Cardiac fibroblast (primary cell): ENCODE measurements at places on chromosomes 13 and 19.
A peak's percentile ranks its signal among the peaks of the same experiment; 100 is the strongest.

GRCh38 chr19:48154003-48154402 is 16.1 kb downstream of the LIG1 start:
- peak; percentile 13 for DNase-seq

- no peak for DNase-seq
These were observed 1.9 kb upstream of the RASA3 start for GRCh38 chr13:114134111-114134943.

- no peak for DNase-seq
These were observed 120.7 kb upstream of the VSTM2B start for GRCh38 chr19:29404951-29405727.

DNA sequence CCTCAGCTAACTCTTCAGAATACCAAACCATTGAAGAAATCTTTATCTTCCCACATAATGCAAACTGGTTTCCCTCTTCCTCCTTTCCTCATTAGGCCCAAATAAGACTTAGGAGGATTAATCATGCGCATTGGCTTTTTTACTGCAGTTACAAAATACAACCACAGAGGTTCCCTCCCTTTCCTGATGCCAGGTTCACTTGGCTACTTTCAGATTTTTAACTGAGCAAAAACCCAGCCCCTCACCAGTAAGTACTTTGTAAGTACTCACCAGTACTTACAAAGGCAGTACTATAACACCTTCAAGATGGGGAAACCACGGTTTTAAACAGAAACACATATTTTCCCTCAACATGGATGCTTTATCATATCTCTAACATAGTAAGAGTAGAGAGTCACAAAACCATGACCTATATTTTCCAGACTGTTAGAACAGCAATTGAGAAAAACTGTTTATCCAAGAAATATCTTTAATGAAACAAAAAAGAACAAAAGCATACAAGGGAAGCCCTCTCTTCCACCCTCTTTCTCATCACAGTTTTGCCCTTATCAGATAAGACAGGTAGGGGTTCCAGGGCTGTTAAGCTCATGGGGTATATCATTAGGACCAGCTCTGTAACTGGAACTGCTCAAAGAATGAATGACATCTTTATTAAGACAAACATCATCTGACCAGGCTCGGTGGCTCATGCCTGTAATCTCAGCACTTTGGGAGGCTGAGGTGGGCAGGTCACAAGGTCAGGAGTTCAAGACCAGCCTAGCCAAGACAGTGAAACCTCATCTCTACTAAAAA is 12.7 kb downstream of the FOXO1 start:
- DNase-seq: peak; percentile 31

DNA sequence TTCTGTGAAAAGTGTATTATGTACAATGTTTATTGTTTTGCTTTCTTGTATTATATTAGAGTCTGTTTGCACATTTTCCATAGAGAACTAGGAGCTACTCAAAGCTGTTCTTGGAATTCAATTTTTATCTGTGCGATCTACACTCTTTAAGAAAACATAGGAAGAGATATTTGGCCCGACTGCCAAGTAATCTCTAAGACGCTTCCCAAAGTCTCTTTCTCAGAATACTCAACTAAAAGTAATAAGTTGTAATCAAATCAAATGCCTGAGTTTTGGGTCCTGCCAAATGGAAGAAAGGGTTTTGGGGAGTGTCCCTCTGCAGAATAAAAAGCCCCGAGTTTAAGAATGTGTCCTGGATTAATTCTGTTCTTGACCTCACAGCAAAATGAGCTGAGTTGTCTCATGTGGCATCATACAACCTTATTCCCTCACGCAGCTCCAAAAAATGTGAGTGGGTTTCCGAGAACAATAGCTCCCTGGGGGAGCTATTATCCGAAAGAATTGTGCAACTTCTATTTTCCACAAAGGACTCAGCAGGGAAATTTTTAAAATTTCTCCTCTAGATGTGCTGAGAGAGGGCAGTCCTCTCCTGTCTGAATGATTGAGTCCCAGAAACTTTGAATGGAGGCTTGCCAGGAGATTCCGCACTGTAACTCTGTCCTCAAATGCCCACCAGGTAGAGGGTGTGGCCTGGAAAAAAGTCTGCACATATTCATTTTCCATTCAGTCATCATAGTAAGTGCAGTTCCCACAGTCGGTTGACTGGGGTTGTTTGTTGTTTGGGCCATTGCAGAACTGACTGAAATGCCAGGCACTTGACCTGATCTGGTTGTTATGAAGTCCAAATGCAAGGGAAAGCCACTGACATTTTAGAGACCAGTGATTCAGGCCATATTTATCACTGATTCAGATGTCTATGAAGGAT is 280.0 kb upstream of the SOX21 start:
- DNase-seq: peak; percentile 87

- no peak for DNase-seq
These were observed 14.4 kb downstream of the PAK4 start for GRCh38 chr19:39139971-39140453.

- DNase-seq: peak; percentile 29
These were observed 535 bp downstream of the COL5A3 start for GRCh38 chr19:10009714-10010224.

DNA sequence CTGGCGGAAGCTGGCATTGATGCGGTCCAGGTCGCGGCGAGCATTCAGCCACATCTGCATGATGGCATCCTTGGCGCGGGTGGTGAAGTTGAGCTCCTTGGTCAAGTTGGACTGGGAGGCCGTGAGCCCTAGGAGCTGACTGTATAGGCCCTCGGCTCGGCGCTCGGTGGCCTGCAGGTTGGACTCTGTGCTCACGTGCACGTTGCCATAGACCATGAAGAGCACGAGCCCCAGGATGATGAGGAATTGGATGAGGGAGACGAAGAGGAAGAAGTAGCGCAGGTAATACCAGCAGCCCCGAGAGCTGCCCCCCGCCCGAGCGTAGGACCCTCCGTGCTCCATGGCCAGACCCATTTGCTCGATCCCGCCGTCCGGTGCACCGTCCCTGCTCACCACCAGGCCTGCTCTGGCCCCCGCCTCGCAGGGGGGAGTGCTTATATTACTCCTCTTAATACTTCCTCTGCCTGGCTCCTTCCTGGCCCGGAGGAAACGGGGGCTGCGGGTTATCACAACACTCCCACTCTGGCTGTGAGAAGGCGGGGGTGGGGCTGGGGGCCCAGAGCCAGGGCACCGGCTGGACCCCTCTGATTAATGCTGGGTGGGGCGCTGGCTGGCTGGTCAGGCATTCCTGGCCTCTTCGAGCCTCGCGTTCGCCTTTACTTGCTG is at the start of gene PLVAP:
Gene PLVAP, minus strand, starts transcription at position 408 of the 666 bp plus-strand sequence. Its CDS starts 54 bp downstream, at position 354.
- no peak for DNase-seq

- DNase-seq: peak; percentile 79
These were observed 11.3 kb downstream of the GTPBP3 start for GRCh38 chr19:17348700-17349099.

DNA sequence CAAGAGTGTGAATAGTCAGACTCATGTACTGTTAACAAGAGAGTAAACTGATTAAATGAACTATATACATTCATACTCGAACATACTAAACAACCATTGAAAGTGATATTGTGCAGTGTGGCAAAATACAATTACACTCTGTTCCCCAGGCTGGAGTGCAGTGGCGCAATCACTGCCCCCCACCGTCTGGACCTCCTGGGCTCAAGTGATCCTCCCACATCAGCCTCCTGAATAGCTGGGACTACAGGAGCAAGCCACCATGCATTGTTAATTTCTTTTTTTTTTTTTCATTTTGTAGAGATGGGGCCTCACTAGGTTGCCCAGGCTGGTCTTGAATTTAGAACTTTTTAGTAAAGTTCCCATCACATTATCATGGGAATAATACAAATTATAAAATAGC is 77.3 kb upstream of the LSM14A start:
- no peak for DNase-seq

DNA sequence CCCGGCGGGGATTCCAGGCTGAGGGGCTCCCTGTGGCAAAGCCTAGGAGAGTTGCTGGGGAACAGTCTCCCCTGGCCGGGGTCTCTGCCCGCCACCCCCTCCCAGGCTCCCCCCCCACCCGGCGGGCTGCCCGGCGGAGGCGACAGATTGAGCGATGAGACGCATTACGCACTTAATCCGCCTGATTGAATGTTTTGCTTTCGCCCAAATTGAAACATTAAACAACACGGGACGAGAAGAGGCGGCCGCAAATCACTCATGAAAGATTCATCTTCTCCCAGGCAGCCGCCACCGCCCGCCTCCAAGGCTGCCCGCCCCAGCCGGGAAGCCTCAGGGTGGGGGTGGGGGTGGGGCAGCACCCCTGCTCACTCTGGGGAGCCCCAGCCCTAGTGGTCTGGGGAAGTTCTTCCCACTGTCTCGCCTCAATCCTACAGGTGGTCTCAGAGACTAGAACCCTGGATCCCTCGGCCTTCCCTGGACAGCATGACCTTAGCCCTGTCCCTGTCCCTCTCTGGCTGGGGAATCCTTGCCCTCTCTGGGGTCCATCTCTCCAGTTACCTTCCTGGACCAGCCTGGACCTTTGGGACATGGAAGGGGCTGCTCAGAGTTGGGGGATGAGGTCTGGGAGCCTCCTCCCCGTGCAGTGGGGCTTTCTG is 7.6 kb upstream of the ERFL start:
- no peak for DNase-seq

DNA sequence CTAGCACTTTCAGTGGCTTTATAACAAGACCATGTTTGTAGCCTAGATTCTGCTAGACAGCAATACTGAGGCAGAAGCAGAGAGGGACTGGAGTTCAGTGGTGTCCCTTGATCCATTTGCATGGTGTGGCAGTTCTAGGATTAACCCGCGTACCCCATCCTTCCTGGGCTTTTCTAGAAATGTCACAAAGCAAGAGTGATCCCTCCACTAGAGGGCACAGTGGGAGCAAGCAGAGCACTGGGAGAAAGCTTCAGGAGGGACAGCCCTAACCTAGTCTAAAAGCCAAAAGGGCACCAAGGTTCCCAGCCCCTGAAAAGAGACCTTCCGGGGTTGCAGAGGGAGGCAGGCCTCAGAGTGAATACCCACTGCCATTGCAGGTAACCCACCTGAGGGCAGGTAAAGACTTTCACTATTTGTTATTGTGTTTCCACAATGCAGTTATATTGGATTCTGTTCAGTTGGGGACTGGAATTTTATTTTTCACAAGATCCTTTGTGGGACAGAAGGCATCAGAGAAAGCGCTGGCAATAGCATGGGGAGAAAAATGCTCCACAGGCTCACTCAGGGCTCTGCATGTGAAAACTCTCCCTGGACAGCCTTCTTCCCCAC is 170.6 kb downstream of the FLT1 start:
- peak; percentile 82 for DNase-seq

DNA sequence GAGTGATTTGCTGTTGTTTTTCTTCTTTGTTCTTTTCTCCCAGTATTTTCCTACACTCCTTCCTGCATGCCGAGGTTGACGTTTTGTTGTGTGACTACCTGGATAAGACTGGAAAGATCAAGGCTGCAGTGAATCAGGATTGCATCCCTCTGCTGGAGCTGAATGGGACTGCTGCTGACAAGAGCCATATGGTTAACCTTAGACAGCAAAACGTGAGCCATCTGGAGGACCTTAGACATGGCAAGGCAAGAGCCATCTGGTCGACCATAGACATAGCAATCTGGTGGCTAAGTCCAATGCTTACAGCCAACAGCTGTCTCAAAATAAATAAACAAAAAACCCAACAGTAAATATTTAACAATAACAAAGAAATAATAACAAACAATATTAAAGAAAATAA is 42.6 kb upstream of the ZNF91 start:
- DNase-seq: no peak

DNA sequence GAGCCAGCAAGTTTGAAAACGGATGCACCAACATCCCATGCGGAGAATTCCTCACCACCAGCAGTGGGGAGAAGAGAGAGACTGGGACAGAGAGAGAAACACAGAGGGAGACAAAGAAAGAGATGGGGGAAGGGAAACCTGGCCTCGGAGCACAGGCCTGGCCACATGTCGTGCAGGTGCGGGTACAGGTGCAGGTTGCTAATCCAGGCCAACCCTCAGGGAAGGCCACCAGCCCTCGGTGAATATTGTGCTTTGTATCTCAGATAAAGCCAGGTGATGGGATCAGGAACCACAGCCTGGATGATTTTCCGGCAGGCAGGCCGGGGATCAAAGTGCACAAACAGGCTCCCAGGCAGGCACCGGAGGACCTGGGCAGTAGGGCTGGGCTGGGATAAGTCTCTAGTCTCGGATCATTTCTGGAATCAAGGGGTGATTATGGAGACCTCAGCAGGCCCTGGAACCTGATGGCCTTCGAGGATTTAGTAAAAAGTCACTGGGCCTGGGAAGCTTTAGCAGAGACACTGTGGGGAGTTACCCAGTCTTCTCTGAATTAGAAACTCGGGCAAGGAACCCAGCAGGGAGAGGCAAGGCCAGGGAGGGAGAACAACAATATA is 3.7 kb downstream of the GAS6 start:
- no peak for DNase-seq

- DNase-seq: no peak
These were observed 8.9 kb downstream of the DYRK1B start for GRCh38 chr19:39825093-39825463.

DNA sequence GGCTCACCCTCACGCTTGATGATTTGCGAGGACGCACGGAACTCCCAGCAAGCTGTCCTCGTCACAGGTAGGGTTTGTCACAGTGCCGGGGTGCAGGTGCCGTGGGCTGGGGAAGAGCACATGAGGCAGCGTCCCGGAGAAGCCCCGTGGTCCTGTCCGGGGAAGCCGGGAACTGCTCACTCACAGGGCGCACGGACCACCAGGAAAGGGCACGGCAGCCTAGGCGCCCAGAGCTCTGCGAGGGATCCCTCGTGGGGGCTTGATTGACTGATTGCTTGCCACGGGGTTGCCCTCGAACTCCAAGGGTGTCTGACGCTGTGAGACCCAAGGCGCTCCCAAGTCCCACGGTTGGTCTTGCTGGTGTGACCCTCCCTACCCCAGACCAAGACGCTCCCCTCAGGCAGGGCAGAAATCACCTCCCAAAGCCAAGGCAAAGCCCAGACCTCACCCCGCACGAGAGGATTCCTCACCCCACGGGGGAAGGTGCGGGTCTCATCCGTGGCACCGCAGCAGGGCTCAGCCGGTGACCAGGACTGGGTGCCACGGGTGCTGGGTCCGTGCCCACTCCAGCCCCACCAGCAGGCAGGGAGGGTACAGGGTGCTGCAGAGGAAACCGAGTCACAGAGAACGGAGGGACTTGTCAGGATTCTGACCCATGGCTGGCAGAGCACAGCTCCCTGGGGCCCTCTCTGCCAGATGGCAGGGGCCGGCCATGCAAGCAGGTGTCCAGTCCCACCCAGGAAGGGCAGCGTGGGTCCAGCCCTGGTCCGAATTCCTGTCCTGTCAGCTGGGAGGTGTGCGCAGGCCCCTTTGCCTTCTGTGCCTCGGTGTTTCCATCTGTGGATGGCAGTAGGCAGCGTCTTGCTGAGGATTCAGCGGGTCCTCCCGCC is 7.7 kb downstream of the C2CD4C start:
- DNase-seq: no peak

DNA sequence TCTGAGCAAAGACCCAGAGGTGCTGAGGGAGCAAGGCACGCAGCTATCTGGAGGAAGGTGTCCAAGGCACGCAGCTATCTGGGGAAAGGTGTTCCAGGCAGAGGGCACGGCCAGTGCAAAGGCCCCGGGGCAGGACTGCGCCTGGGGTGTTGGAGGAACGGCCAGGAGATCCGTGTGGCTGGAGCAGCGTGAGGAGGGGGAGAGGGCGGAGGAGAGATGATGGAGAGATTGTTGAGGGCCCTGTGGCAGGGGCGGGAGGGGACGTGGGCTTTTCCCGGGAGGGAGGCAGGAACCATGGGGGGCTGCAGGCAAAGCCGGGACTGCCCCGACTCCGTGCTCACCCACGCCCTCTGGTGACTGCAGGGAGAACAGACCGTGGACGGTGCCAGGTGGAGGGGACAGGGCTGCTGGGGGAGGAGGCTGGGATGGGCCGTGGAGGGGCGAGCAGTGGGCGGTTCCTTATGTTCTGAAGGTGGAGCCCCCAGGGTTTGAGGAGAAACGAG is 13.3 kb upstream of the MISP start:
- peak; percentile 29 for DNase-seq

GRCh38 chr19:11191273-11191755 is 6.0 kb downstream of the KANK2 start:
- peak; percentile 74 for DNase-seq

- no peak for DNase-seq
These were observed 52.6 kb downstream of the RASA3 start for GRCh38 chr13:114079601-114080536.
